ENCODE measurements at places on chromosomes 1 and 21.

DNA sequence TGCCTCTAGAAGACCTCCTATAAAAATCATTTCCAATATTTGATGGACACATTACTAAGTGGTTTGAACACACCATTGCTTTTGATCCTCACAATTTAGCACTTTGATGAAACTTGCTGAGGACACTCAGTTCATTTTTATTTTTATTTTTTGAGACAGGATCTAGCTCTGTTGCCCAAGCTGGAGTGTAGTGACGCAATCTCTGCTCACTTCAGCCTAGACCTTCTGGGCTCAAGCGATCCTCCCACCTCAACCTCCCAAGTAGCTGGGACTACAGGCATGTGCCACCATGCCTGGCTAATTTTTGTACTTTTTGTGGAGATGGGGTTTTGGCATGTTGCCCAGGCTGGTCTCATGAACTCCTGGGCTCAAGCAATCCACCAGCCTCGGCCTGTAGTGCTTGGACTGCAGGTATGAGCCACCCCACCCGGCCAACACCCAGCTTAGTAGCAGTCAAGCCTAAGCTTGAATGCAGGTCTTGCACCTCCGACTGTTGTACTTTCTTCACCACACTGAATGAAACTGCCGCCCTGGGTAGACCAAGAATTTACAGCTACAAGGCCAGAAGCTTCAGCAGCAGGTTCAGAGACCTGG, 24.8 kb upstream of the ATP2B4 start:
- DNase-seq: no peak

DNA sequence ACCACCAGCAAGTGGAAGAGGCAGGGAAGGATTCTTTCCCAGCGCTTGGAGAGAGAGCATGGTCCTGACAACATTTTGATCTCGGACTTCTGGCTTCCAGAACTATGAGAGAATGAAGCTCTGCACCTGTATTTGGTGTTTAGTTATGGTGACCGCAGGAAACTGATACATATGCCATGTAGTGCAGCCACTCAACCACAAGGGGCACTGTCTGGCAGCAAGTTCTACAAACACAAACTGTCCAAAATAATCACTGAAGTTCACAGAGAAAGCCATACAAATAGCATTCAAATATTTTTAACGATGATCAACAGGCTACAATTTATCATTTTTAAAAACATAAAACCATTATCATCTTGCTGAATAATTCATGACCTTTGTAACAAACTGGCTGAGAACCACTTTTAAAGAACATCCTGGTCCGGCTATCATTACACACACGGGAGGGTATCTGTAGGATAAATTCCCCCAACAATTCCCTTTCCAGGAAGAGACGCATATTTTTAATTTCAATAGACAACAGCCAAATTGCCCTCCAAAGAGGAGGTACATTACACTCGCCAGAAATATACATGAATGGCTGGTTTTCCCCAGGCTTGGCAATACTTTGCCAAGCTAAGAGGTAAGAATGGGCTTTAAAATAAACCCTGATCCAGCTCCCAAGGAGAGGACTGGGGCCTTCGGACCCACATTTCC, 9.2 kb upstream of the CBR3 start:
- no peak for DNase-seq

- no peak for DNase-seq
Measured at GRCh38 chr1:38917772-38918171, 23.9 kb downstream of the RHBDL2 start.

DNA sequence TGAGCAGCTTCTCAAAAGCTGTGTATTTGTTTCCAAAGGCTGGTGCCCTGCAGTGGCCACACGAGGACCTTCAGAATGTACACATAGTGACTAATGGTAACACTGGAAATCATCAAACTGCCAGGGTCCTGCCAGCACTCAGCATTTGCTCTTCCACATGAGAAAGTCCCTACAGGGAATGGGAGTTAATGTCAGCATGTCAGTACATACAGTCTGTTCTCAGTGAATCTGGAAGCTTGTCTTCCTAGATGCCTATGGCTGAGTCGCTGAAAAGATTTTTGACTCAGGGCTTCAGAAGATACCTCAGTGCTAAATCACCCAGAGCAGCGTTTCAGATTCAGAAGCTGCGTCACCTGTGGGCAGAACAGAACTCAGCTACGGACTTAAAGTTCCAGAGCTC, 108.2 kb downstream of the CDC7 start:
- no peak for DNase-seq
